Stimulated activated CD8-positive, alpha-beta memory T cell treated with anti-CD3 and anti-CD28 coated beads, Interleukin-15, amount 100 ng/mL, for 24 hours (primary cell): ENCODE measurements at places on chromosomes 2 and 18.

DNA sequence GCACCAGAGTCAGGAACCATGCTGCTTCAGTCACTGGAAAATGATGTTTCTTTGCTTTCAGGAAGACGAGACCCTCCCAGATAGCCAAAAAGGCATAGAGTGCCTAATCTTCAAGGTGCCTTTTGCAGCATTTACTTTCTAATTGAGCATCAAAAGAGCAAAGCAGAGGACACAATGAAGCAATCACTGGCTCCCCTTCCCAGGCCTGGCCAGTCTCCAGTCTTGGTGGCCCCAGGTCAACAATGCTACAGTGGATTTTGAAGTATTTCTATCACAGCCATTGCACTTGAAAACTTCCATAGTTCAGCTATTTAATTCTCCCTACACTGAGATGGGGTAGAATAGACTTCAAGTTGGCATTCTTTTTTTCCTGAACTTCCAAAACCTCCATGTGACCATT is 15.4 kb downstream of the ZBTB7C start:
- DNase-seq, result no peak

- no peak for DNase-seq
These were observed 69.5 kb downstream of the COPS8 start for GRCh38 chr2:237154884-237155851.

GRCh38 chr2:9286554-9287399 is 80.2 kb downstream of the ASAP2 start:
- no peak for DNase-seq

- DNase-seq, result no peak
These were observed 682 bp downstream of the DUSP2 start for GRCh38 chr2:96144481-96145035.

- DNase-seq, result no peak
These were observed 99.9 kb downstream of the CBLN2 start for GRCh38 chr18:72444111-72444797.

DNA sequence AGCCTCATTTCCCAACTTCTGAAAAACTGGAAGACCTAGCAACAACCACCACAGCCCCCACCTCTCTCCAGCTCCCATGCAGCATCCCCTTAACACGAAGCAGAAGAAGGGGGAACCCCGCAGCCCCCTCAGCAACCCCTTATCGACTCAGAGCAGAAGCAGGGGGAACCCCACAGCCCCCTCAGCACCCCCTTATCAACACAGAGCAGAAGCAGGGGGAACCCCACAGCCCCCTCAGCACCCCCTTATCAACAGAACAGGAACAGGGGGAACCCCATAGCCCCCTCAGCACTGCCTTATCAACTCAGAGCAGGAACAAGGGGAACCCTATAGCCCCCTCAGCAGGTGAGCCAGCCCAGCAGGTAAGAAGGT is 6.7 kb downstream of the SLC66A2 start:
- DNase-seq, result no peak

GRCh38 chr18:46054956-46055837 is 16.9 kb downstream of the PSTPIP2 start:
- no peak for DNase-seq

DNA sequence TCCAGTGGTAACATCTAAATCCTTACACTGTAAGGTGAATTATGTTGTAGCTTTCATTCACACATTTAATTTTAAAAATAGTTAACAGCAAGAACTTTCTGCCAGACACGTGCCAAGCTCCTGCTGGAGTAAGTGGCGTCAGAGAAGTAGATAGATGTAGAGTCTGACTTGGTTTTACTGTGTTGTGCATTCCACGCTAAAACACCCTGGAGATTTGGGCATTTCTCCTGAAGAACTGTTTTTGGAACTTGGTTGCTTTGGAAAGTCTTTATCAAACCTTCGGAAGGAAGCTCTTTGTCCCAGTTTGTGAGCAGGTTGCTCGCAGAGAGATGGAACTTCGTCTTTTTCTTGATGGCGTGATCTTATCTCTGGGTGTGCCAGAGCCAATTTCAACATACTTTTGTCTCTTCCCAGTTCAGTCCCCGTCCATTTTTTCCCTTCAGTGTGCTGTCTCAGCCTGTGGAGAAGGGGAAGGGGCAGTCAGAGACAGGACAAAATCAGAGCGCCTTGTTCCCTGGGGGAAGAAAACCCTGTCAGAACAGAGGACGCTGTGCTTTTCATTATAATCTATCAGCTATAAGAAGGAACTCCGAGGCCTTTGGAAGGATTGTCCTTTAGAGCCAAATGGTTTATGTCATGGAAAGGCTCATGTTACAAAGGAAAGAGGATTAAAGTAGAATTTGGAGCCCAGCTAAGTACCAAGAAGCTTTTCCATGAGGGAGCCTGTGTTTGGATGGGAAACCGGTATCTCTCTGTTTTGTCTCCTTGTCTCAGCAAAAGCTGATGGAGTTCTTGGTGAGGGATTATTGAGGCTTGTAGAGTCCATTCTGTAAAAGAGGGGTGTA is 18.9 kb downstream of the GRHL1 start:
- no peak for DNase-seq

DNA sequence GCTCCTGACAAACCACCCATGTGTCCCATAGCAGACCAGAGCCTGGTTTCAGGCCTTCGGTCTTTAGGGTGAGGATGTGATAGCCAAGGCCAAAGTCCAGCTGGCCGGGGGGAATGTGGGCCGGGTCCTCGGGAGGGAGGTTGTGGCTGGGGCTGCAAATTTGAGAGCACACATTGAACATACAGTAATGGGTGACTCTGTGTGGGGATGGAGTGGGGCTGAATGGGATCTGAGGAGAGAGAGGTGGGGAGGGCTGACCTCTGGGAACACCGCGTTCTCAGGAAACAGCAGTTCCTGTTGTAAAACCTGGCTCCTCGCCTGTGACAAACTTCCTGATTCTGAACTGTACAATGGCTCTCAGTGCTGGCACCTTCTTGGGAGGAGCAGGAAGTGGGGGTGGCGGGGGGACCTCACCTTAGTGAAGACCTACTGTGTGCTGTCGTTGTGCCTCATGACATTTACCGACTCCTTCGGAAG is 48.8 kb downstream of the MCFD2 start:
- DNase-seq, result no peak

DNA sequence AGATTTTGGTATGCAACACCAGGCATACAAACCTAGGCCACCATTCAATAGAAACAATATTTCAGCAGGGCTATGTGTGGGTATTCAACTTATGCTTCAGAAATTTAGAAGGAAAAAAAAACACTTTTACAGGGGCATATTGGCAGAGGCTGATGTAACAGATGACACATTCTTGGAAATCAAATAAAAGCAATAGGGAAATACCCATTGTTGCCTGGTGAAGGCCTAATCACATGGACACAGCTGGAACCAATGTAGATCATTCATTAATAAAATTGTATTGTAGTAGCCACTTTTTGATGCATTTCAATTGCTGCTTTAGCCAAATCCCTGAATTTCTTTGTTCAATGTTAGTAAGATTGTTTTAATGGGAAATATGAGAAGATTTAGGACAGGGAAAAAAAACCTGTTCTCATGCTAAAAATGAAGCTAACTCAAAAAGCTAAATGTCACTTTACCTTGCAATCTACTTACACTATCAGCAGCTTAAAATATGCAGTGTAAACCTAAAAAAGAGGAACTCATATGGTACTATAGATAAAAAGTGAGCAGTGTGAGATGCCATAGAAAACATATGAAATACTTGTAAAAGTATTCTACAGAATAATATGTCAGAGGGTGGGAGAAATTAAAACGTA is 289.4 kb downstream of the ZEB2 start:
- no peak for DNase-seq

GRCh38 chr2:115165529-115166109 is 723.2 kb downstream of the DPP10 start:
- no peak for DNase-seq

DNA sequence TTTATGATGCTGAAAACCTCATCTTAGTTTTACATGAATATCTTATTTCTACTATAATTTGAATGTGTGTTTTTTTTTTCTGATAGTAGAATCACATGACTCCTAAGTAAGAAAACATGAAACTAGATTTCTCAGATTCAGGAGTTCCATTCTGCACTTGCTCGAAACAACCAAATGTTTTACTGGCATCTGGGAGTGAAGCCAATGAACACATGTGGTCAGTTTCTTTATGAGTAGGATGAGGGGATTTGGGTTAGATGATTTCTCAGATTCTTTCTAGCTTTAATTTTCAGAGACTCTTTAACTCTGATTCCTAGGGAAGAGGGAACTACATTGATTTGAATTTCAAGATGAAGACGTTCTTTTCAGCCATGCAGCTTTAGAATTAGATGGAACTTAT is 225.0 kb upstream of the NT5C1B start:
- DNase-seq, result no peak

DNA sequence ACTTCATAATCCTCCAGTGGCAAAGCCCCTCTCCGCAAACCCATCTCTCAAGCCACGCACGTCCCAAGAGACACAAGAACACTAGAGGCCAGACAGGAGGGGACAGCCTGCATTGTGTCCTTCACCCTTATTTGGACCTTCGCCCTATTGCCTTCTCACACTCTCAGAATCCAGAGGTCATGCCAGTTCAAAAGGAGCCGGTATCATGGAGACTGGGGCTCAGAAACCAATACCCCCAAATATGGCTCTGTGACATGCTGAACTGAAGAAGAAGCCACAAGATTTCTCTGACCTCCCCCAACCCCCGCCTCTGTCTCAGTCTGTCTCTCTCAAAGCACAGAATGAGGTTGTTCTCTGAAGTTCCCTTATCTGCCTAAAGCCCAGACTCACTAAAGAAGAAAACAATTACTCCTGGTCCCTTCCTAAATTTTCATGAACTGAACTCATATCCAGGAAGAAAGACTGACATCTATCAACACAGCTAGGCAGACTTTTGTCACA is 19.2 kb upstream of the SPATA3 start:
- DNase-seq, result no peak

DNA sequence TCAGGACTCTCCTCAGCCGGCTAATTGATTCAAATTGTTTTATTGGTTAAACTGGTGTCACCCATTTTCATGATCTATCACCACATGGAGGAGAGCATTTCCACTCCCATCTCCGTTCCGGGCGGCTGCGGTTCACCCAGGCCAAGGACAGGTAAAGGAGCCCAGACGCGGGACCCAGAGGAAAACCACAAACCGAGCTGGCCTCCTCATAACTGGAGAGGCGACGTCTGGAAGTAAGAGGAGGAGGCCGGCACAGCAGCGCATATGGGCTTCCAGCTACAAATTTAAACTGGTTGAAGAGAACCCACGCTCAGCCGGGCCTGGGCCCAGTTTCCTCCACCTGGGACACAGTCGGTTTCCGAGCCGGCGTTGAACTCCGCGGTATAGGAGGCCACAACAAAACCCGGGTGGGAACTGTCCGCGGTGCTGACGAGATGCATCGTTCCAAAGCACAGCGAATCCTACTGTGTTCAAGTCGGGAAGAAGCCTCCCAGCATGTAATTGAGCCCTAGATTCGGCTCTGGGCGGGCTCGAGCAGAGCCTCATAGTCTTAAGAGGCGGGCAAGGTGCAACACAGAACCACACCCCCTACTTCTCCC is 3.0 kb upstream of the SKOR2 start:
- DNase-seq, result no peak

- no peak for DNase-seq
These were observed 281.1 kb downstream of the SLC4A3 start for GRCh38 chr2:219908538-219908937.

GRCh38 chr2:156005999-156006712 is 326.4 kb downstream of the NR4A2 start:
- DNase-seq, result no peak

- no peak for DNase-seq
These were observed 49.2 kb upstream of the NXPH2 start for GRCh38 chr2:138829326-138829919.

GRCh38 chr2:26639685-26640243 is 1.4 kb downstream of the CIB4 start:
- DNase-seq, result no peak

GRCh38 chr2:227939271-227940027 is 68.0 kb downstream of the DAW1 start:
- DNase-seq, result no peak

DNA sequence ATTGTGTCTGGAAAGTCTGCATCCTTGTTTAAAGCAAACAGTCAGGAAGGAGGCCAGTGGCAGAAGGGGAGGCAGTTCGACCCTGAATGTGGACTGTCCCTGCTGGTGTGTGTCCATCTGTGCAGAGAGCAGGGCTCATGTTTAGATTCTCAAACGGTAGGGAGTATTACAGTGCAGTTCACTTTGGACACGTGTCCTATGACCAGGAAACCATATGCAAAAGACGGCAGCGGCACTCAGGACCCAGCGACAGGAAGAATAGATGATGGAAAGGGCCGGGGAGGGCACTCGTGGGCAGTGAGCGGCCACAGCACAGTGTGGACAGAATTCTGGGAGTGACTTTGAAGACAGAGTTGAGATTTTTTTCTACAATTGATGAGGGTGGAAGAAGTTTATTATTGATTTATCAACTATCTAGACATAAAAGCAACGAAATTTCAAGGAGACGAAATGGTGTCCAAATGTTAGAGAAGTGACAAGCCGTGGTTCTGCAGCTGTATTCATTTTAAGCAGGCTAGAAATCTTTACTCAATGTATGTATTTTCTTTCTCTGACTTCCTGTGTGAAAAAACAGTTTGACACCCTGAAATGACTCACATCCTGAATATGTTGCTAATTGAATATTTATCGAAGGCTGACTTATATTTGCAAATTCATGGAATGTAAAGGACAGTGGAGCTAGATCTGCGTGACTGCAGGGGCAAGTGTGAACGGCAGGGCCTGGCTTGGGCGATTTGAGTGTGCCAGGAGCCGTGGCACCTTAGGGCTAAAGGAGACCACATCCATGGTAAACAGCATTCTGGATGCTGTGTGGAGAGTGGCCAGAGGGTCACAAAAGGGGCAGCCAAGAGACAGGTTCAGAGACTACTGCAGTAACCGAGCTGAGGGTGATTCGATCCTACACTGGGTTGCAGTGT is 214.2 kb downstream of the PTGR3 start:
- DNase-seq, result peak; percentile 13

DNA sequence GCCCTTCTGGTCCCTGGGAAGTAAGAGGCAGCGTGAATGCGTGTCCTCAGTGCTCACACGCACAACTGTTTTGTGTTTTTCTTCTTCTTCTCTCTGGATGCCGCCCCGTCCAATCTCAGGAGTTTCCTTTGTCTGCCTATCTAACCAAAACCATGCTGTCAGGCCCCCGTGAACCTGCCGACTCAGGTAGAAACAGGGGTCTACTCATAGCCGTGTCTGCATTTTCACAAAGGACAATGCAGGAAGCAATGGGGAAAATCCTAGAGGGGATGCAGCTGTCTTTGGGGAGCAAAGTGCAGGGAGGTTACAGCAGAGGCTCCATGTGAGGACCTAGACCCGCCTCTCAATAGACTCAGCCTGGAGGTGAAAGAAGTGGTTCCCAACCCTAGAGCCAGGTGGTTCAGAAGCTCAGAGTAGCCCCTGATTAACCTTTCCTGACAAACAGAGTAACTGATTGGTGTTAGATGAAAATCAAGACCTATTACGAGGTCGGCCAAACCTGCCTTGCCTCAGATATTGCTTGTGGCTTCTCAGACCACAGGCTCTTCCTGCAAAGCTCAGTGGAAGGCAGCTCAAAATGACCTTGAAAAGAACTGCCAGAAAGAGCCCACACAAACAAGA is 49.3 kb downstream of the CD226 start:
- DNase-seq, result no peak

GRCh38 chr2:231800493-231801091 is 14.3 kb downstream of the COPS7B start:
- no peak for DNase-seq
